Omental fat pad (tissue), 4 donors: ENCODE measurements at places on chromosomes 2 and 18. TPM values are rescaled to one million over a fixed set of nuclear protein-coding genes. Genes with fewer than 3 reads are reported as not detected.

DNA sequence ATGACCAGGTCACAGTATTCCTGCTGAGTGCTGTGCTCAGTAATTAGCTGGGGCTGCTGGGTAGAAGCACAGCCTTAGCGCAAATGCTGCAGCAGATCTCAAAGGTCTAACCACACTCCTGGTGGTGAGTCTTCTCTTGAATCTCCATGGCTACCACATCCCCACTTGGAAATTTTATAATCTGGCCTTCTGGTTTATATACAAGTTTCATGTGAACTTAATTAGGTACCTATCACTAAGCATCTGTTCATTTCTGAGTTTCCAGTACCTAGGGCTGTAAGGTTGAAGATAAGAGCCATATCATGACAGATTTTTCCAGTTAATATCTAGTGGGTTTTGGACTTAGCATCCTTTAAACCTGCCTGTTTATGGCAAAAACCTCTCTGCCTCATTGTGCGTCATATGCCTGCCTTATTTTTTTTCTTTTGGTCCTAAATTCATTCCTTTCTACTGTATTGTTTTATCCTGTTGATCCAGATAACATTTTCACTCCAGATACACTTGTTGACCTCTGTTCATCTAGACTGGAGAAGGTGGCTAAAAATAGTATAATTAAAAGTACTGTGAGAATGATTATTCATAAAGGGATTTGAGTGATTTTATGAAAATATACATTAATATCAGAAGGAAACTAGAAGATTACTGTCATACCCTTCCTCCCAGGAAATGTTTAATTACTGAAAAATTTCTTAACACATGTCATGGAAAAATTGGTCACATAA is 168.4 kb upstream of the THUMPD2 start:
- DNase-seq, result no peak

DNA sequence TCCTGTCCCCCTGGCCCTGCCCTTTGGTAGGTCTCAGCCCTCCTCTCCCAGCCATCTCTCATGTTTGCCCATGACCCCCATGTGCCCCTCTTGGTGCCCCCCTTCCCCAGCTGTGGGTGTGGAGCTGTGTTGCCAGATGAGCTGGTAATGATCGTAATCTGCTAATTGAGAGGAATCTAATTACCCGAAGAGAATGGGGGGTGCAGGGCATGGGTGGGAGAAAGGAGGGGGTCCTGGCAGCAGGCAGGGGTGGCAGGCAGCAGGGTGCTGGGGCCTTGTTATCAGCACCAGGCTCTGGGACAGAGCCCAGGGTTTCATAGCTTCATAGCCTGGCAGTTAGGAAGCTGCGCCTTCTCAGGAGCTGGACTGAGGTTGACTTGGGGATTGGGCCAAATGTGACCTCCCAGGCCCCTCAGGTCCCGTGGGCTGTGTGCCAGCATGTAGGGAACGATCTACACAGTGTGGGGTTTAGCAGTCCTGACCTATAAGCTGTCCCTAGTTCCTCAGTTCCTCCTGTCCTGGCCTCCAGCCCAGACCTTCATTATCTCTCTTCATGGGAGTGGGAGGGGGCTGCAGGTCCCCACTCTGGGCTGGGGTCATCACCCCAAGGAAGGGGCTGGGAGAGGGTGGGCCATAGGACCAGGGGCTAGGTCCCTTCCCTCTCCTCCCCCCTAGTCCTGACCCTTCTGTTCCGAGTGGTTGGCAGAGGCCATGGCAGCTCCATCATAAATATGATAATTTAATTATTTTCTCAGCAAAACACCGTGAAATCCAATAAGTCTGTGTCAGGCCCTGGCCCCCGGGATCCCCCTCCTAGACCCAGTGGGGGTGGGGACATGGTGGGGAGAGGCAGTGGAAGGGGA is 6.5 kb upstream of the ASIC4 start:
- DNase-seq, result no peak

DNA sequence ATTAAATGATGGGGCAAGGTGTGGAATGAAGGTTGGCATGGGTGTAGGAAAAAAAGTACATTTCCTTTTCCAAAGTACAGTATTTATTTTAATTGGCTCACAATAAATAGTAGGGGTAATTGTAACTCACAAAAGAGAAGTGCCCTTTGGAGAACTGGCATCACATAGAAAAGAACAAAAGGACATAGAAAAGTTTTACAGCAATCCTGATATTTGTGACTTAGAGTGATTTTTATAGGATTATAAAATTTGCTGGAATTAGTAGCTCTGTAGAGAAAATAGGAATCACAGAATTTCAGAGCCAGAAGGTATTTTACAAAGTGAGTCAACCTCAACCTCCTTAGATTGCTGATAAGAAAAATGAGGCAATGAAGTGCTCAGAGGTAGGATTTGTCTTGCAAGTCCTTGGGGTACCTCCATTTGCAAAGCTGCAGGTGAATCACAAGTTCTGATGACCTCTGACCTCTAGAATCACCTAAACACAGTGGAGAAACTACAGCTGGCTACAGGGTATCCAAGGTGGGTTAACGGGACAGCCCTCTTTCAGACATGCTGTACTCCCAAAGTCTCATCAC is 133.6 kb downstream of the SOCS6 start:
- no peak for DNase-seq

Gene PAX8
- 9.4 TPM for total RNA-seq

Gene TTR
- not detected for total RNA-seq

Gene MROH2A
- total RNA-seq, result not detected

Gene HOXD10
- 1.1 TPM for total RNA-seq

Gene TTN
- 18.2 TPM for total RNA-seq

Gene CACNB4
- total RNA-seq, result 5.4 TPM

Gene CPLX4
- not detected for total RNA-seq

Gene CHRNG
- not detected for total RNA-seq
